Fibroblast of villous mesenchyme (primary cell): ENCODE measurements at places on chromosomes 12 and 14. TPM values are rescaled to one million over a fixed set of nuclear protein-coding genes. Genes with fewer than 3 reads are reported as not detected.

Gene SYT1
- total RNA-seq: 2.3 and 3.9 TPM in 2 replicates

GRCh38 chr12:31005944-31006361 is 67.7 kb upstream of the DDX11 start:
- DNase-seq: peak; percentile 50

- DNase-seq: no peak
Measured at GRCh38 chr14:99660794-99661193, 15.9 kb downstream of the HHIPL1 start.

Gene LALBA
- total RNA-seq: not detected in 2 replicates
